ENCODE measurements at places on chromosomes 1 and 21. TPM values are rescaled to one million over a fixed set of nuclear protein-coding genes. Genes with fewer than 3 reads are reported as not detected.

TSACC gene
- not detected for total RNA-seq

LRIF1 gene
- total RNA-seq: 7.5 TPM

FCGR1A gene
- 3.7 TPM for total RNA-seq

RGS2 gene
- 462 TPM for total RNA-seq

MCOLN2 gene
- 0.23 TPM for total RNA-seq

CFHR3 gene
- total RNA-seq: not detected

ALPL gene
- total RNA-seq: 4.4 TPM

CDCP2 gene
- 0.26 TPM for total RNA-seq

IGSF9 gene
- total RNA-seq: not detected

PTAFR gene
- total RNA-seq: 8.1 TPM

ACTL8 gene
- not detected for total RNA-seq

LMX1A gene
- 0.98 TPM for total RNA-seq

KLF17 gene
- total RNA-seq: 0.78 TPM

DCST1 gene
- not detected for total RNA-seq

DENND2D gene
- total RNA-seq: 4.0 TPM

DSCAM gene
- total RNA-seq: 0.42 TPM

KCNE2 gene
- not detected for total RNA-seq

All from esophagus muscularis mucosa (tissue), 4 donors.